ENCODE measurements at places on chromosomes 6 and 20.

- no peak for DNase-seq
Measured at GRCh38 chr20:57372157-57372556, 19.0 kb upstream of the RBM38 start.

DNA sequence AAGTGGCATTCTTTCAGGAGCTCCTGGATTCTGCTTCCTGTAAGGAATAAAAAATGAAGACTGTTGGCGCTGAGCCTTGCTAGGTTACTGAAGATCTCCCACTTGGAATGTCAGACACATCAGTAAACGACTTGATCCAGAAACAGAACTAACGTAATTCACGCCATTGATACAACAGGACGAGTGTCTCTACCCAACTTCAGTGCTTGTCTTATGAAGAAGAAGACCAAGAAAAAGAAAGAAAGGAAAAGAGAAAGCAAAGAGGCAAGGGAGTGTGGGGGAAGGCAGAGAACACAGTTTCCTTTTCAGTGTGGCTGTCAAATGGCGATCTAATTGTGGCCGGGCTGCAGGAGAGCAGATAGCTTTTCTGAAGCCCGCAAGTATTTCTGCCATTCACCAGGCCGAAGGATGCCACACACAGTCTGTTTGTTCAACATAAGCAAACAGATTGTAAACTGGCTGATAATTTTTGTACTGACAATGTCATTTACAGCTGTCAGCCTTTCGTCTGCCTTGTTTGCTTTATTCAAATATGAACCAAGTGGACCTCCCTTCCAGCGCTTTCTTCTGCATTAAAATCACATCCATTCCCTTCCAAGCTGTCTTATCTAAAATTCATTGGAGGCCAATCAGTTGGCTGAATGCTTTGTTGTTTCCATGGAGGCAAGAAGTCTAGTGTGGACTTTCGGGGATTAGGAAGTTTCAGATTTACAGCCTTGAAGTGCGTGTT lies 180.6 kb downstream of the FOXA2 start:
- no peak for DNase-seq

DNA sequence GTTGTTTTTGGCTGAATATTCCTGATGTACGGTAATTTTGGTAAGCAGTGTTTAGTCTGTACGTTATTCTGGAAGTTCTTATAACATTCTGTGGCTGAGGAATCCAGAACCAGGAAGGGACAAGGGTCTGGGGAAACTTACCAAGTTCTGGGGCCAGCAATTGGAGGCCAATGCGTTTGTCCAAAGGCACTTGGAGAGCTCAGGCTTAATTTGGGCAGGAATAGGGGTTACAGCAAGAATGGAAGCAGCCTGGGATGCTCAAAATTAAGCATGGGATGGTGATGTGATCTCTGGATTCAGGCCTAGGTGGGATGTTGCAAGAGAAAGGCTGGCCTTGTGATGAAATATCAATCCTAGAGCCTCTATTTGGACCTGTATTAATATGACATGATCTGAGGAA lies 235.2 kb upstream of the NOX3 start:
- DNase-seq = no peak

DNA sequence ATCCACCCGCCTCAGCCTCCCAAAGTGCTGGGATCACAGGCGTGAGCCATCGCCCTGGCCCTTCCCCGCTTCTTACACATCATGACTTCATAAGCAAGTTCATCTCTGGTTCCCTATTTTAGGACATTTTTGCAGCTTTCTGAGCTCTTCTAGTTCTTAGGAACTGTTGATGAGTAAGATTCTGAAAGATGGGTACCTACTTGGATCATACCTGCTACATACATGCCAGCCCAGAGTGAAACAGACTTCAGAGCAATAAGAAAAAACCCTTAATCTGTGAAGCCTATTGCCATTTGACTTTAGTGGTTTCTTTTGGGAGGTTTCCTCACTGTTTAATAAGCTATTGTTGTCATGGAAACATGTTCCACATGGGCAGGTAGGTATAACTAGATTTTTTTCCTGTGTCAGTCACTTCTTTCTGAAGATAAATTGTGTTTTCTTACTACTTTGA lies 27.9 kb upstream of the TMEM217 start:
- no peak for DNase-seq

Data from nephron progenitor cell (in vitro differentiated cells).